ENCODE measurements at places on chromosomes 2 and 18.

- H3K4me3 ChIP-seq, result no peak overlapping the region
- no peaks in the 10 kb centered on the region for H3K4me1 ChIP-seq
- no peak overlapping the region for H3K27ac ChIP-seq
Measured at GRCh38 chr2:98376301-98376910, 30.1 kb downstream of the CNGA3 start.

DNA sequence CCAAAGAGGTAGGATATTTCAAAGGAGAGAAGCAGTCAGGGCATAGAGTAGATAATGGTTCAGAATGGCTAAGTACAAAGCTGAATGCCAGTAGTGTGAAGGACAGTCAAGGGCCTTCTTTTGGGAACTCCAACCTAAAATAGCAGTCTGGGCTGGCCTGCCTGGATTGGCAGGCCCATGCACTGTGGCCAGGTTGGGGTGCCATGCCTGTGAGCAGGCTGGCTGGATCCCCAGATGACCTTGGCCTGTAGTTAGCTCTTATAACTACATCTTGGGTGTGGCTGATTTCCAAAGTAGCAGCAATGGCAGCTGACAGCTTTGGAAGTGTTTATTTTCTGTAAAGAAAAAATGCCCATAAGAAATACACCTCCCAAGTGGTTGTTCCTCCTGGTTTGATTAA is 51.5 kb upstream of the ITGB6 start:
- peaks cover 31% of the 10 kb centered on the region for H3K4me1 ChIP-seq
- H3K36me3 ChIP-seq, result no peaks in the 10 kb centered on the region
- H3K4me3 ChIP-seq, result no peak overlapping the region

- DNase-seq, result no peak
- peaks cover 57% of the 10 kb centered on the region for H3K27me3 ChIP-seq
- peaks cover 8% of the 10 kb centered on the region for H3K4me1 ChIP-seq
- H3K27ac ChIP-seq, result no peak overlapping the region
- H3K36me3 ChIP-seq, result no peaks in the 10 kb centered on the region
Measured at GRCh38 chr2:126765395-126765794, 109.4 kb downstream of the GYPC start.

GRCh38 chr2:102892698-102893310 is 131.0 kb downstream of the TMEM182 start:
- DNase-seq, result no peak
- H3K27ac ChIP-seq, result no peak overlapping the region
- H3K4me3 ChIP-seq, result no peak overlapping the region
- peaks cover 2% of the 10 kb centered on the region for H3K27me3 ChIP-seq
- H3K4me1 ChIP-seq, result no peaks in the 10 kb centered on the region

GRCh38 chr18:52948868-52949444 is 609.0 kb downstream of the DCC start:
- H3K4me3 ChIP-seq, result no peak overlapping the region
- no peak overlapping the region for H3K27ac ChIP-seq
- no peaks in the 10 kb centered on the region for H3K27me3 ChIP-seq
- H3K36me3 ChIP-seq, result no peaks in the 10 kb centered on the region
- H3K4me1 ChIP-seq, result peaks cover 7% of the 10 kb centered on the region
- DNase-seq, result no peak

DNA sequence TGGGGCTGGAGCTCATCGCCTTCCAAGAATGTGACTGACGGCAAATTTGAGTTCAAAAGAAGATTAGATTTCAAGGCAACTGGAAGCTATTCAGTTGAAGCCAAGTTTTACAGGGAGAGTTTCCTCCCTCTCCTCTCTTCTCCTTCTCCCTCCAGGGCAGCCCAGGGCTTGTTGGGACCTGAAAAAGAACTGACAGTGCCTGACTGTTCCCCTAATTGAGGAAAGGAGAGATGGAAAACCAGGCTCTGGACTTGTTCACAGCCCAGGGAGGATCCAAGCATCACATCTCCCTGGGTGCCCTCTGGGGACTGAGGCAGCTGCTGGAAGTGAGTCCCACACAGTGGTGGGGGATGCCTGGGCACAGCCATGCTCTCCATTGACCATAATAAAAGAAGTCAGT is 88.1 kb downstream of the THNSL2 start:
- peaks cover 13% of the 10 kb centered on the region for H3K27me3 ChIP-seq
- no peaks in the 10 kb centered on the region for H3K36me3 ChIP-seq
- peaks cover 9% of the 10 kb centered on the region for H3K4me1 ChIP-seq
- no peak overlapping the region for H3K27ac ChIP-seq

GRCh38 chr2:30261695-30262211 is 30.4 kb downstream of the LBH start:
- no peak overlapping the region for H3K27ac ChIP-seq
- peaks cover 26% of the 10 kb centered on the region for H3K36me3 ChIP-seq
- no peak overlapping the region for H3K4me3 ChIP-seq
- H3K27me3 ChIP-seq, result no peaks in the 10 kb centered on the region
- H3K4me1 ChIP-seq, result peaks cover 7% of the 10 kb centered on the region
- no peak for DNase-seq

GRCh38 chr2:239946864-239947728 is 78.0 kb downstream of the NDUFA10 start:
- DNase-seq, result no peak
- H3K4me1 ChIP-seq, result peaks cover 4% of the 10 kb centered on the region
- peaks cover 3% of the 10 kb centered on the region for H3K36me3 ChIP-seq
- H3K4me3 ChIP-seq, result no peak overlapping the region

DNA sequence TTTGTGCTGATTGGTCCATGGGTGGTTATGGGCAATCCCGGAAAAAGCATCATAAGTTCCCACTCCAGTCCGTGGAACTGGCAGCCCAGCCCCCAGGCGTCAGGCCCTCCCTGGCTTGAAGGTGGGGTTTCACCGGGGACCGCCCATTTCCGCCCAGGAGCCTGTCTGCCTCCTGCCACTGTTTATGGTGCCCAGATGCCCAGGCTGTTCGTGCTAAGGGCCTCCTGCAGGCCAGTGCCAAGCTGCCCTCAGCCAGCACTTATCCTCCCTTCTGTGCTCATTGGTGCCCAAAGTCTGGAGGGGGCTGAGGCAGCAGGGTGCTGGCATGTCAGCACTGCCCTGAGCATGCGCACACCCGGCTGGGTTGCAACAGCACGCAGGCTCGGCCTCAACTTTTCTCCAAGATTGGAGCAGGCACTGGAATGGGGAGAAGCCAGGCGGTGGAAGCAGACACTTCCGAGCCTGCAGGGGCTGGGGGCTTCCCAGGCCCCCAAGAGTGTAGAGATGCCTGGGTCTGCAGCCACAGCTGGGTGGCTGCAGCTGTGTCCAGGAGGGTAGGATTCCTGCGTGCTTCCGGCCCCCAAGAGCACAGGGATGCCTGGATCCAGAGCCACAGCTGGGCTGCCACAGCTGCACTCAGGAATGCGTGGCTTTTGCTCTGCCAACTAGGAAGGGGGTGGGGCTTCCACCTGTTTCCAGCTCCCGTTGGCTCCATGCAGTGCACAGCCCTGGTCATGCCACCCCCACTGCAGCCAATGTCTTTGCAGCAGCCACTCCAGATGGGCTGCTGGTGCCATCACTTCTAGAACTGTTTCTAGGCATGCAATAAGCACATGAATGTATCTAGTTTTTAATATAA is 74.0 kb downstream of the AGPS start:
- peaks cover 45% of the 10 kb centered on the region for H3K36me3 ChIP-seq
- no peak overlapping the region for H3K4me3 ChIP-seq
- H3K4me1 ChIP-seq, result no peaks in the 10 kb centered on the region

DNA sequence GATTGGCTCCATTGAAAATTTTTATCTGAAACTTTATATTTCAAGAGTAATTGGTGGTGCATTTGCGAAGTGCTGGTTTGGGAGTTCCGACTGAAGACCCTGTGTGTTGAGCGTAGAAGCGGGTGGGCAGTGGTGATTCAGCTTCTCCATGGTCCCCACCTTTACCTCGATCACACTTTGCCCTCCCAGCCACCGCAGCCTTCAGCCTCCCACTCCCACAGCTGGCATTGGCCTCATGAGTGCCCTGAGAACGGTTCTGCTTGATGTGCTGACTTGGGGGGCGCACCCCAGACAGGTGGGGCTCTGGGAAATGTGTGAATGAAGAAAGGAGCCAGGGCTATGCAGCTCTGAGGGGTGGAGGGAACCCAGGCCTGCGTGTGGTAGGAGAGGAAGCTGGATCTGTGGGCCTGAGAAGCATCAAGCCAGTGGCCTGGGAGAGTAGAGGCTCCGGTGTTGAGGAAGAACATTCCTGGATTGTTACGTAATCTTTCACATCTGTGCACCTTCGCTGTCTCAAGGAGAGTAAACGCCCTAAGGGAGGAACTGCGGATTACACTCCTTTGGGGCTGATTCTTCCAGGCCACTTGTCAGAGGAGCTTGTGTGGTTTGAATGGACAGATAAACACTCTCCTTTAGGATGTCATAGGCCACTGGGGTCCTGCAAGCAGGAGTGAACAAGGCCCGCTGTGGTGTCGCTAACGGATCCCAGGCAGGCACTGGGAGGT is 83.8 kb downstream of the NPAS2 start:
- H3K27ac ChIP-seq, result peak overlapping the region; percentile 60
- peaks cover 12% of the 10 kb centered on the region for H3K27me3 ChIP-seq
- no peak for DNase-seq
- no peaks in the 10 kb centered on the region for H3K36me3 ChIP-seq
- no peak overlapping the region for H3K4me3 ChIP-seq

DNA sequence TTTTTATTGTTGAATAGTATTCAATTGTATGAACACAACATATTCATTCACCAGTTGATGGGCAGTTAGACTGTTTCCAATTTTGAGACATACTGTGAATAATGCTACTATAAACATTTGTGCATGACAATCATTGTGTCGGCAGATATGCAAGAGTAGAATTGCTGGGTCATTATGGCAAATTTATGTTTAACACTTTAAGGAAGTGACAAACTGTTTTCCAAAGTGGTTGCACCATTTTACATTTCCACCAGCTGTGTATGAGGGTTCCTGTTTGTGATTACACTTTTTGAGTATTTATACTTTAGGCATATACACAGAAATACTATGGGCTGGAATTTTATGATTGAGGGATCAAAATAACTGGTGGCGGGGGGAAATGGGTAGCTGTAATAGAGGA is 61.2 kb downstream of the MAP4K3 start:
- H3K4me3 ChIP-seq, result no peak overlapping the region
- H3K4me1 ChIP-seq, result peaks cover 24% of the 10 kb centered on the region
- H3K27ac ChIP-seq, result no peak overlapping the region
- no peak for DNase-seq

DNA sequence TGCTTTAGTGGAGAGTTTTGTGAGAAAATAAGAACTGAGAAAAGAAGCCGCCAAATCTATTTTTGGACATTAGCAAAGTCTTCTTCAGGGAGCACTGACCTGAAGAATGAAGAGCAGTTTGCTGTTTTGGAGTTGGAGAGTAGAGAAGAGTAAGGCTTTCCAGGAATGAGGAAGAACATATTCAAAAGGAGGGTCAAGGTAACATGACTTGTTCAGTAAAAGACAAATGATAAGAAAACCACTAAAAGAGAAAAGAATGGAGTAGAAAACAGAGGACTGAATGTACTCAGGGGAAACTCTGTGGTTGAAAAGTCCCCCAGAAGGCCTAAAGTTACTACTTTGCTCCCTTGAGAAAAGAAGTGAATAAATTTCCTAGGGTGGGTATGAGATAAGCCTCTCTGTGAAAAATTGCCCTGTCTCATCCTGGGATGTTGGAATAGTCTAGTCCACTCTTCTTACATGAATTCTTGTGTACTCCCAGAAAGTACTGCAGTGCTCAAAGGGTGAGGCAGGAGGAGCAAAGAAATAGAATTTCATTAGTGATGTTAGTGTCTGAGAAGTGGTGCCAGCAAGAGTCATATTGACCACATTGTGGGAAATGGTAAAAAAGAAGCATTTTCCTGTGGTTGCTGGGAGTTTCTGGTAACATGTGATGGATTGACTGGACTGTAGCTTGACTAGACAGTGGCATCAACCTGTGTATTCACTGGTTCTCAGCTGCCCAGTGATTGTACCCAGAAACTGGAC is 27.8 kb downstream of the MBD5 start:
- no peaks in the 10 kb centered on the region for H3K27me3 ChIP-seq
- peaks cover 11% of the 10 kb centered on the region for H3K36me3 ChIP-seq
- peak overlapping the region; percentile 11 for H3K27ac ChIP-seq
- H3K4me3 ChIP-seq, result no peak overlapping the region
- H3K4me1 ChIP-seq, result peaks cover 5% of the 10 kb centered on the region
- no peak for DNase-seq

DNA sequence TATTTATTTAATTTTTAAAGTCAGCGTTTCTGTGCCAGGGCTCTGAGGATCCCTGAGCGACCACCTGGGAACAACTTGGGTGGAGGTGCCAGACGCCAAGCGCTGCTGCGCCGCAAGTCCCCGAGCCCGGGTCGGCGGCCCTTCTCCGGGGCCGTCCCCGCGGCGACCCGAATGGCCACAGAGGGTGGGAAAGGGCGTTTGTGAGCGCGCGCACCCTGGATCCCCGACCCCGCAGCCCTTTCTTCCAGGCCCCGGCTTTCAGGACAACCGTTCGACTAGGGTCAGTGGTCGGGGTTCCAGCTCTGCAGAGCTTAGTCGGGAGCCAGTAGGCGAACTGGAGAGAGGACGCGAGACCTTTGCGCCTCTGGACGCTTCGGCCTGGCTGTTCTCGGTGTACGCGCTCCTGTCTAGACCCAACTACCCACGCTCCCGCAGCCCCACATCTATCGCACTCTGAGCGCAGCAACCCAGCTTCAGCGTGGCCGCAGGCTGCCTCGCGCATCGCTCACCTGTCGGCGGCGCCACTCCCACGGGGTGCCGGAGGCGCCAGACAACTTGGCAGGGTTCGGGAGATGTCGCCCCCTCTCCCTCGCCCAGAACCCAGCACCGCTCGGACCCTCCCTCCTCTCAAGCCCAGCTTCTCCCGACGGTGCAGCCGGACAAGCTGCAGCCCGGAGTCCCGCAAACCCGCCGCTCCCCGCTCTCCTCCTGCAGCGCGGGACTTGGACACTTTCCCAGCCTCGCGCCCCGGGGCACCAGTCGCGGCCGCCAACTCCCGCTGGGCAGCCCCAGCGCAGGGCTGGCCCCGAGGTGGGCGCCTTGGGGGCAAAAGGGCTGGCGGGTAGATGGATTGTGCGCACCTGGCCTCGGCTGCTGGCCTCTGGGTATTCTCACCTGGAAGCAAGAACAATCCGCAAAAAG is 758 bp downstream of the LYPD1 start:
- peak overlapping the region; percentile 70 for H3K4me3 ChIP-seq
- no peak for DNase-seq
- H3K4me1 ChIP-seq, result peaks cover 29% of the 10 kb centered on the region
- H3K27me3 ChIP-seq, result peaks cover 83% of the 10 kb centered on the region
- peaks cover 1% of the 10 kb centered on the region for H3K36me3 ChIP-seq

- no peak overlapping the region for H3K4me3 ChIP-seq
- H3K27ac ChIP-seq, result no peak overlapping the region
- no peaks in the 10 kb centered on the region for H3K36me3 ChIP-seq
- peaks cover 16% of the 10 kb centered on the region for H3K4me1 ChIP-seq
Measured at GRCh38 chr2:232893834-232894233, 23.8 kb downstream of the SNORC start.

GRCh38 chr2:227370791-227371312 is 8.3 kb downstream of the TM4SF20 start:
- no peak for DNase-seq
- H3K4me3 ChIP-seq, result no peak overlapping the region
- no peak overlapping the region for H3K27ac ChIP-seq
- H3K27me3 ChIP-seq, result no peaks in the 10 kb centered on the region
- H3K36me3 ChIP-seq, result no peaks in the 10 kb centered on the region

GRCh38 chr2:201821080-201821479 is 14.7 kb downstream of the CDK15 start:
- no peaks in the 10 kb centered on the region for H3K27me3 ChIP-seq
- no peak overlapping the region for H3K27ac ChIP-seq
- H3K4me3 ChIP-seq, result no peak overlapping the region
